ENCODE measurements at places on chromosomes 3 and 15.

DNA sequence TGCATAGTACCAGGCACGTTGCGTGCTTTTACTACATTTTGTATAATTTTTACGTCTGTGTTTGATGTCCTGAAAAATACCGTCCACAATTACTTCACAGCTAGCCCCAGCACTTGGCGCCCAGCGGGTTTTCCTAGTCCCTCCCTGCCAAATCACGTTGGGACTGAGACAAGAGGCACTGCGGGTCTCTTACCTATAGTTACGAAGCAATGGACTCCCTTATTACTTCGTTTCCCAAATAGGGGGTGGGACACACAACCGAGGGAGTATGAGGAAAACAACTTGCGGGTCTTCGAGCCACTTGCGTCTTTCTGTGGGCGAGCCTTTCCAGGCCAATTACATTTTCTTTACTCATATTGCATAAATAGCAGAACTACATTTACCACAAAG, 620 bp upstream of the CMSS1 start:
- no peak for DNase-seq

GRCh38 chr3:128619146-128619890, 31.3 kb downstream of the RPN1 start:
- peak; percentile 73 for DNase-seq

GRCh38 chr3:141108039-141108438, 56.9 kb downstream of the SPSB4 start:
- no peak for DNase-seq

- no peak for DNase-seq
Measured at GRCh38 chr3:108804437-108804836, 18.1 kb upstream of the TRAT1 start.

DNA sequence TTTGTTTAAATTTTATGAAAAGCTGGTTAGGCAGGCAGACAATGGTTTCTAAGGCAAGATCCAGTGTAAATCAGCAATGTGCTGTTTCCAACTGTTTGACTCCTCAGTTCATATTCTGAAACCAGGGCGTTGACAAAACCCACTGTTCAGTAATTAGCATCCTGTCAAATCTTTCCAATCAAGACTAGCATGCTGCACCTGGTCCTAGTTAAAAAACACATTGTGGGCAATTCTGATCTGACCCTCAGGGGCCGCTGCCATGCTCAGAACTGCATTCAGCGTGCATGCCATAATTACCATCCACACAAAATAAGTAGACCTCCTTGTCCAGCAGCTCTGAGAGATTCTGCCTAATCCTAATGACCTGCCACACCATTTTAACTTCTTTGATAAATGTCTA, 20.9 kb upstream of the RBP1 start:
- DNase-seq, result no peak

Measured in fibroblast of skin of abdomen (primary cell).